ENCODE measurements at places on chromosomes 7 and 10.

GRCh38 chr10:35783305-35783838, 141.3 kb upstream of the FZD8 start:
- DNase-seq: no peak

DNA sequence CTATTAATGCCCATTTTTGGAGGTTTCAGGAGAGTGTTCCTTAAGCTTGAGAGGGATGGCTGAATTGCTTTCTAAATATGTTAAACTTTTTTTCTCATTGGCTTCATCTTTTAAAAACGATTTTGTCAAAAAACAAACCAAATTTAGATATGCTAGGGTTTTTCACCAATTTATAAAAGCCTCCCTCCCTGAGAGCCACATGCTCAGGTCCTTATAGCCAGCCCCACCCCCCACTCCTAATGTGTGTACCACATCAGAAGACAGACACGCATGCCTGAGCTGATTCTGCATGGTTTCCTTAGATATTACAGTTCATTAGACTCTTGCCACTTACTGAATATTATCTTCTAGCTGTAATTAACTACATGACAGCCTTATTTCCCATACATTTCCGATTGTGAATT, 2.0 kb downstream of the CUL1 start:
- DNase-seq: peak; percentile 70

- no peak for DNase-seq
These were observed 16.3 kb downstream of the ACSL5 start for GRCh38 chr10:112390125-112390703.

DNA sequence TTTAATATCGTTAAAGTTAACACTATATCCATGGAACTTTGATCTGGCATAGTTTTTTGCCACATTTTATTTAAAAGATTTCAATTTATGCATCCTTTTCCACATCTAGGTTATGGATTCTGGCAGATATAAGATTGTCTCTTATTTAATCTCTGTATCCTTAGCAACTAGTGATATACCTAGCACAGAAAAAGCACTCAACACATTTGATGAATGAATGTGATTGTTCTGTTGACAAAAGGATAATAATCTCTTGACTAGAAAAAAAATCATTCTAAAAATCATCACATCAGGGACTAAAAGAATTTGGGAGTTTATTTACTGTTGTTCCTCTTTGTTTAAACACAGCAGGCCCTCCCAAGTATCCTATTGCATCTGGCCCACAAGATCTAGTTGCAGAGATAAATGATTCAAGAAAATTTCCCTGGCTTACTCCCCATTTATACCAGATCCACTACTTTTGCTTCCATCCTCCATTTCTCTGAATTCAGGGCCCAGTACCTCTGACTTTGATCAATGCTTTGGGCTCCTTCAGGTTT, 84.0 kb upstream of the C1GALT1 start:
- DNase-seq: no peak

DNA sequence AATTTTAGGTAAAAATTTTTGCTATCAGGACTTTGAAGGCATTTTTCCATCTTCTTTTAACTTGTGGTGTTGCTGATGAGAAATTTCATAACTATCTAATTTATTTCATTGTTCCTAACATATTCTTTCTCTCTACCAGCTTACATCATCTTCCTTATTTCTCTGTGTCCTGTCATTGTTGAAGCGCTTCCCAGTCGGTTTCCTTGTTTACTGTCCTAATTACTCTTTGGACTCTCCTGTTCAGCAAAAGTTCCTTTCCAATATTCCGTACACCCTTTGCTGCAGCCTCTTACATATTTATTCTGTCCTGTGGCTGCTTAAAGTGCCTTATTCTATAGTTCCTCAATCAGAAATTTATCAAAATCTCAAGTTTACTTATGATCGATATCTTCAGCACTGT, 609.0 kb upstream of the FZD8 start:
- DNase-seq: no peak

- peak; percentile 48 for DNase-seq
These were observed 141.1 kb downstream of the ELFN1 start for GRCh38 chr7:1810961-1811849.

- DNase-seq: no peak
These were observed 23.4 kb upstream of the FAM170B start for GRCh38 chr10:49157229-49157628.

DNA sequence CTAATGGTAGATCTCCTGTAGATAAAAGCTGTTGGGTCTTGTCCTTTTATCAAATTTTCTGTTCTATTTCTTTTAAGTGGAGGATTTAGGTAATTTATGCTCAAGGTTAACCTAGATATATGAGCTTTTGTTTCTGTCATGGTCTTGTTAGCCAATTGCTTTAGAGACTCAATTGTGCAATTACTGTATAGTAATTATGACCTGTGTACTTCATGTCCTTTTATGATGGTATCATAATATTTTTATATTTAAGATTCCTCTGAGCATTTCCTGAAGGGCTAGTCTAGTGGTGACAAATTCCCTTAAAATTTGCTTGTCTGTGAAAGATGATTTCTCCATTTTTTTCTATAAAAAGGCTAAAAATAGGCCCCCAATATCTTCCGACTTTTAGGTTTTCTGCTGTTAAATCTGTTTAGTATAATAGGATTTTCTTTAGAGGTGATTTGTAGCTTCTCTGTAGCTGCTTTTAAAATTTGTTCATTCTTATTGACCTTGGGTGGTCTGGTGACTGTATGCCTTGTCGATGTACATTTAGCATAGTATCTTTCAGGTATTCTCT, 5.4 kb upstream of the AKR1C3 start:
- no peak for DNase-seq

DNA sequence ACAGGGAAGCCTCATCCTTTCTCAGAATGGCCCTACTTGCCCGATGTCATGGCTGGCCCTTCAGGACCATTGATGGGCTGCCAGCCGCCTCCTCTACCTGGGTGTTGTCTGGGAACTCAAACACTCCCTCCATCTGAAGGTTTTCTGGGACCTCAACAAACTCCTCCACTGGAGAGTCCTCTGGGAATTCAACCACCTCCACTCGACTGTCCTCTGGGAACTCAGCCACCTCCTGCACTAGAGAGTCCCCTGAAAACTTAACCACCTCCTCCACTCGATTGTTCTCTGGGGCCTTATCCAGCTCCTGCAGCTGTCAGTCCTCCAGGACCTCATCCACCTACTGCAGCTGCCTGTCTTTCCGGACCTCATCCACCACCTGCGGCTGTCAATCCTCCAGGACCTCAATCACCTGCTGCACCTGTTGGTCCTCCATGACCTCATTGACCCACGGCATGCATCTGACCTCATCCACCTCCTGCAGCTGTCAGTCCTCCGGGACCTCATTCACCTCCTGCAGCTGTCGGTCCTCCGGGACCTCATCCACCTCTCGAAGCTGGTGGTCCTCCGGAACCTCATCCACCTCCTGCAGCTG, 37.1 kb downstream of the MAT1A start:
- no peak for DNase-seq

- peak; percentile 49 for DNase-seq
These were observed 17.7 kb upstream of the TTYH3 start for GRCh38 chr7:2613931-2614600.

- DNase-seq: no peak
These were observed 57.3 kb upstream of the NRG3 start for GRCh38 chr10:81817596-81818170.

GRCh38 chr10:112907893-112908292, 42.2 kb upstream of the TCF7L2 start:
- DNase-seq: no peak

DNA sequence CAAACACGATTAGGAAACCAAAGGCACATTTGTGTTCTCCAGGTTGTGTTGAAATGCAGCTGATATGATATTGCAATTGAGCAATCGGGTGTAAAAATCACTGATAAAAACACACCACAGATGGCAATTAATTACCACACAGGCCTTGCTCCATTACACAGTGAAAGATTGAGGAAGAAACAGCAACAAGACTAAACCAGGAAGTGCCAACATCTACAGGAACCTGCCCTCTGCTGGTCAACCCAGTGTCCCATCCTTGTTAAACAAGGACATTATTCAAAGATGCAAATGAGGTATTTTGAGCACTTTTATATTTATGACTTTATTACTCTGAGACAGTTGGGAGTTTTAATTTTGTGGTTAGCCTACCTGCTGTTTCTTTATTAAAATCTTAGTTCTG, 765.6 kb upstream of the GHITM start:
- peak; percentile 83 for DNase-seq

- DNase-seq: peak; percentile 33
These were observed 3.2 kb upstream of the ATP6V1F start for GRCh38 chr7:128859232-128860157.

- DNase-seq: no peak
These were observed 21.3 kb upstream of the CPXM2 start for GRCh38 chr10:123912871-123913270.

DNA sequence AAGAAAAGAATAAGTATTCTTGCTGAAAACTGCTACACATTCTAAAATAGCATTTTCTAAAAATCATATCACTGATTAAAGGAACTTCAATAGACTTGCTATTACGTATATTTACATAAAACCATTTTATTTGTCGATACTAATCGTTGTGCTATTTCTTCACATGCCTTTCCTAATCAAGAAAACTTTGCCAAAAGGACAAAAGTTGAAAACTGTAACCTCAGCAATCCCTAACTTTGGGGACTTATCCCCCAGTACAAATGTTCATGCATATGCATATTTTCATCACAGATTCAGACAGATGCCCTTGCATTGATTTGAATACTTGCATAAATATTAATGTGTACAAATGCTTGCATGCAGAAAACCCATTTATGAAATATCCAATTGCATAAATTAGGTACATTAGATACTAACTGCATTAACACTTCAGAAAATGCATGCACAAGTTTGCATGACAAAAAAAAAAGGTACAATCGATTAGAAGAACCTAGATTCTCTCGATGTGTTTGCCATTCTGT, 35.6 kb upstream of the NEBL start:
- no peak for DNase-seq

DNA sequence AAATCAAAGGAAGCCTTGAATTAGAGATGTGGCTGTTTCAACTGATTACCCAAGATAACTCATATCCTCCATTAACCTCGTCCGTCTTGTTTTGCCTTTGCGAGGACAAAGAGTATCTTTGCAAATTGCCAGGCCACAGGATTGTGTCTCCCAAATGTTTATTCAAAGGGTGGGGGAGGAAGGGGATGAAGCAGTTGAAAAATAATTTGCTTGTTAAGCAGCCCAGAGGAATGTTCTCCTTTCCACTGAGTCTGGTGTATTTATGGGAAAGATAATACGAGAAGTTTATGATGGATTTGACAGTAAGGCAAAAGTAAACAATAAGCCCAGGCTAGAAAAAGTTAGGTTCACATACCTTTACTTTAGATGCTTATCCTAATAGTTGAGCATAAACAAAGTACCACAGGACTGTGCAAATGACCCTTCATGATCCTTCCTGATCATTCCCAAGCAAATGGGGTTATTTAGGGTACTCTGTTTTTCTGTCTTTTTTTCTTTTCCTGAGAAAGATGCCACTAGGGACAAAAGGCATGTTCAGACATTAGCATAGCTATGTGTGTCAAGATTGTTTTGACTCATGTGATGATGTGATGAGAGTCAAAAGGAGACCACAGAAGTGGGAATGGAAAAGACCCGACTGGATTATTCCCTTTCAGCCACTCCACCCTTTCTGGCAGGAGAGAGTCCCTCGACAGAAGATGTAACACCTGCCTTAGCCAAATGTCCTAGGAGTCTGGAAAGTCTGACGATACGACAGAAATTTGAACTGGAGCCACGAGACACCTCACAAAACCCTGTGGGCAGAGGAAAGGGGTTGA, 243.0 kb upstream of the GLI3 start:
- no peak for DNase-seq

DNA sequence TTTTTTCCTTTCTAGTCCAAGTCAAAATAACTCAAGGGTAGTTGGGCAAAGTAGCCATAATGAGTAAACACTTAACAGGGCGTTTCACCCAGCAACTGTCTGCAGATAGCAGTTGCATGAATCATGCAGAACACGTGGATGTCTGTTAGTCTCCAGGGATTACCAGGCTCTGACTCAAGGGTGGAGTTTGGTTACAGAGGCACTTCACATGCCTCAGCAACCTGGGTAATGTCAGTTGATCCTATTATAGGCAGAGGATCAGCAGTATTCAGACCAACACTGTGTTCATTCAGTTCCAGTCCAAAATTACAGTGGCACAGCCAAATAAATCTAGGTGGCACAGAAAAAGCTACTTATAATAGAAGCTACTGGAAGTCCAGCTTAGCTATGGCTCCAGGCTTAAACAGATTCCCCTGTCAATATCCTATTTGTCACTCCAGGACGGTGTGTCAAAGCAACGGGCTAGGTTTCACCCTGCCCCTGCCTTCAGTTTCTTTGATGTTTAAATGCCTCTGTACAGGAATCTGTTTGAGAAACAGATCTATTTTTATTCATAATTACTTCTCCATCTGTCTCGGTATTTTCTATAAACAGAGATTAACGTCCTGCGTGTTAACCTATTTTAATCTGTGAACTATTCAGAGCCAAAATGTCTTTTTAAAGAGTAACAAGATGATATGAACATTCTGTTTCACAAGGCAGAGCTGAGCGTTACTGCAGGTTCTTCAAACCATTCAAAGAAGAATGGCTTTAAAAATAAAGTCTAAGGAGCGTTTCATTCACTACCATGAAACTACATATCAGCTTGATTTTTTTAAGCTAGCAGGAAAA, 162.6 kb upstream of the AKR1E2 start:
- peak; percentile 92 for DNase-seq

- DNase-seq: peak; percentile 42
These were observed 76.8 kb downstream of the NPSR1 start for GRCh38 chr7:34734771-34735170.

- DNase-seq: no peak
These were observed 52.7 kb downstream of the GCC1 start for GRCh38 chr7:127532736-127533135.

DNA sequence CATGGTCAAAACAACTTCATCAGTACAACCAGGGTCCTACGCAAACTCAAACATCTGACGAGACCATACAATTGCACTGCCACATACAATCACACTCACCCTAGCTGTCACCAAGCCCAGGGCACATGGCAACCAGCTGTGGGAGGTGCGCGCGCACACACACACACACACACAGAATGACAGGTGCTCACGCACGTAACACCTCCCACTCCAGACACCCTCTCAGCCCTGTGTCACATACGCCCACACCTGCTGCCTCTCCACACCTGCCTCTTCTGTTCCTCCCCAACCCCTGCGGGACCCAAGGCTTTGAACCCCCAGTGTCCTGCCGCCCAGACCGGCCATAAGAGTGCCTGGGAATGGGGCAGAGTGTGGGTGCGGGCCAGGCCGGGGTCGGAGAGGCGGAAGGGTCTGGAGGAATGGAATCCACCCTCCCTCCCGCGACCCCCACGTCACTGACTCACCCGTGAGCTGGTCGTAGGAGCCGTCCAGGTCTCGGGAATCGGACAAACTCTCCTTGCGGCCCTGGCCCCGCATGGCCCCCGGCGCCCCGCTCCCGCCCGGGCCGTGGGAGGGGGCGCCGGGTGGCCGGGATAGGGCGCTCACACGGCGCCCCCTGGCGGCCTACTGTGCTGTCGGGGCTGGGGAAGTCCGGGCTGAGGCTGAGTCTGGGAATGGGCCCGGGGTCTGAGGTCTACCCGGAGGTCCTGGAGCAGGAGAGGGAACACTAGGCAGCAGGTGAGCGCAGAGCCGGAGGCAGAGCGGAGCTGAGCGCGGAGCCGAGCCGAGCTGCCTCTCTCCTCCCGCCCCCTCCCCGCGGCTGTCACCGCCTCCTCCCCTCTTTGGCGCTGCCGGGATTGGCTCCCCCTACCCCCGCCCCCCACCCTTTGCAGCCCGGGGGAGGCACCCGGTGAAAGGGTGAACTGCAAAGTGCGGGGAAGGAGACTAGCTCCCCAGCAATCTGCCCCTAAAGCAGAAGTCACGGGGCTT, at the start of gene KCNIP2:
TSS of gene KCNIP2 (minus strand) at position 769 of the 990 bp plus-strand sequence. CDS start at position 537, 232 bp downstream.
- DNase-seq: peak; percentile 73

GRCh38 chr7:100220586-100221230, 959 bp downstream of the PVRIG start:
- no peak for DNase-seq

GRCh38 chr10:130935128-130935439, 376.4 kb downstream of the TCERG1L start:
- DNase-seq: no peak

Data from NB4 (cell line).